ENCODE measurements at places on chromosomes 6 and 20.

GRCh38 chr6:100626721-100627120 lies 162.0 kb upstream of the SIM1 start:
- DNase-seq: no peak

DNA sequence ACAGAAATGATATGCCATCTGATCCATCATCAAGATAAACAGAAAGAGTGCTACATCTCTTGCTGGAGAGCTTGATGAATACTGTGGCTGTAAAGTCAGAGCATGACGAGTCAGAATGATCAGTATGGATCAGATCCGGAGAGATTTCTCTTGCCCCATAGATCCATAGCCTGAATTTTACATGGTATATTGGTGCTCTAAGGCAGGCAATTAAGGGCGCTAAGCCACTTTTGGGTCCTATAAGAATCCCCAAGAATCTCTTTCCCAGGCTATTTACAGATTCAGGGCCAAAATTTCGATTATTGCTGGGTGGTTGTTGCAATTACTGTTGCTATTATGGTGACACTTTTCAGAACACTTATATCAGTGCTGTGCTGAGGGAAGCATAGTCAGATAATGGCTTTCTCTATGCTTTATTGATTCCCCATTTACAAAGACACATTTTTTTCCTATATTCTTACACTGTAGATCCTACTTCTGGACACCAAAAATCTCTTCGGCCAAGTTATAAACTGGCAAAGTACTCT lies 94.4 kb downstream of the ADGRB3 start:
- DNase-seq: no peak

- DNase-seq: peak; percentile 66
Observed at GRCh38 chr20:63979557-63980316, at the start of gene SAMD10. Gene SAMD10, minus strand, starts transcription at chr20:63979642. Its CDS starts 175 bp downstream, at chr20:63979467.

GRCh38 chr6:133577851-133578250 lies 311.1 kb upstream of the TCF21 start:
- DNase-seq: no peak

DNA sequence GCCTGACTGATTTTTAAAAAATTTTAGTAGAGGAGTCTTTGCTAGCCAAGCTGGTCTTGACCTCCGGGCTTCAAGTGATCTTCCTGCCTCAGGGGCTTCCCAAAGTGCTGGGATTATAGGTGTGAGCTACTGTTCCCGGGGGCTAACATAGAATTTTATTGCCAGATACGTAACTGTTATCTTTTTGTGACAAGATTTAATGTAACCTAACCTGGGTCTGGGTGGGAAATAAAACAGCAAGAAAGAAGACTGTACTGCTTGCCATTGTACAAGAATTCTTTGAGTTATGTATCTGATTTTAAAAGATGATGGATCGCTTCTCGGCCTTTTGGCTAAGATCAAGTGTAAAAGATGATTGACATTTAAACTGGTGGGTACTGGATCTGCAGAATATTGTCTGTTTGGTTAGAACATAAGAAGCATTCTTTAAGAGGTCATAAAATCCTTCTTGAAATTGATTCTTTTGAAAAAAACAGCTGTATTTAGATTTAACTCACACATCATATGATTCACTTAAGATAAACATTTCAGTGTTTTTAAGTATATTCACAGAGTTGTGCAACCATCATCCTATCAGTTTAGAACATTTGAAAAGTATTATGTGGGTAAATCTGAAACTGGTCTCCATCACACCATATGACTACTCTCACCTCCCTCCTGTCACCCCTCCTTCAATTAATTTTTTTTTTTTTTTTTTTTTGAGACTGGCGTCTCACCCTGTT lies 21.6 kb downstream of the TPX2 start:
- no peak for DNase-seq

Measured in CD4-positive, alpha-beta T cell treated with Interleukin-12 subunit alpha and Interleukin-12 subunit beta, for 1 hour (primary cell).